ENCODE measurements at places on chromosomes 2 and 18.

GRCh38 chr18:40473221-40474029 lies 1481.6 kb upstream of the PIK3C3 start:
- no peak for DNase-seq

DNA sequence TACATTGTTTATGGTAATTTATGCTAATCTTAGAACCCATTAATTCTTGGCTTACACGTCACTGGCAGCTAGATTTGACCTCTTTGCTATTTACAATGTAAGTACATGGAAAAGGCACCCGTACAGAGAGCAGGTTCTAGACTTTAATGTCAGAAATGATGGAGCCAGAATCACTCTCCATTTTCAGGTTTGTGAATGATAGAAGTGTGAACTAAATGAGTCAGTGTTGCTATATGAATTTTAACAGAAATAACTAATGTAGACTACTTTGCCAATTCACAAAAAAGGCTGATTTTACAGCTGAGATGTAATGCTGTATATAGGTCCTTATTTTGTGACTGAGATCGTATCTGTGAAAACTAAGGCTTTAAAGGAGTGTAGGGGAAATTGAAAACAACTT lies 214.6 kb downstream of the LDLRAD4 start:
- DNase-seq = no peak

DNA sequence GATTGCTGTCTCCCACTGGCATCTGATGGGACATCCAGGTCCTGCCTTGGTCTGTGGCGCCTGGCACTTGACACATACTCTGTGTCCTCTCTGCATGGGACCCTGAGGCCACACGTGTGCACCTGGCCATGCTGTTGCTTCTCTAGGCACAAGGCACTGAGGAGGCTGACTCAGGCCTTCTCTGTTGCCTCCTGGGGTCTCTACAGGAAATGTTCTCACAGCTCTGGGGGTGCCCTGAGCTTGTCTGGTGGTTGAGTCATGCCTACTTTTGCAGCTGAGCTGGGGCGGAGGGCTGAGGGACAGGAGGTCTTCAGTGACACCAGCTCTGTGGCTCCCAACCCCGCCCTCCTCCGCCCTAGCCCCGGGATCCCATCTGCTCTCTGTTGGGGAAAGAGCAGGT lies 207.0 kb upstream of the HS6ST1 start:
- no peak for DNase-seq

GRCh38 chr2:15968280-15969178 lies 28.2 kb downstream of the MYCN start:
- no peak for DNase-seq

DNA sequence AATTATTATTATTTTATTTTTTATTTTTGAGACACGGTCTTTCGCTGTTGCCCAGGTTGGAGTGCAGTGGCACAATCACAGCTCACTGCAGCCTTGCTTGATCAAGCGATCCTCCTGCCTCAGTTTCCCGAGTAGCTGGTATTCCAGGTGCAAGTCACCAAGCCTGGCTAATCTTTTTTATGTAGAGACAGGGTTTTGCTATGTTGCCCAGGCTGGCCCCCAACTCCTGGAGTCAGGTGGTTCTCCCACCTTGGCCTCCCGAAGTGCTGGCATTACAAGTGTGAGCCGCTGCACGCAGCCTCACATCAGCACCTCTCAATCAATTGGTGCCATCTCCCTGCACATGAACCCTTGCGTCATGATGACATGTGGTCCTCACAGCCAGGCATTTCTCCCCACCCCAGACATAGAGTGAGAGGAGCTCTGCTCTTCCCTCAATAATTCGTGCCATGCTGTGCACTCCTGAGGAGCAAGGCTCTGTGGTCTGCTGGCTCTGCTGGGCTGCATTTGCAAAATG lies 5.9 kb downstream of the INPP5D start:
- no peak for DNase-seq

- no peak for DNase-seq
These were observed 89.6 kb downstream of the ACAA2 start for GRCh38 chr18:49723648-49724180.

DNA sequence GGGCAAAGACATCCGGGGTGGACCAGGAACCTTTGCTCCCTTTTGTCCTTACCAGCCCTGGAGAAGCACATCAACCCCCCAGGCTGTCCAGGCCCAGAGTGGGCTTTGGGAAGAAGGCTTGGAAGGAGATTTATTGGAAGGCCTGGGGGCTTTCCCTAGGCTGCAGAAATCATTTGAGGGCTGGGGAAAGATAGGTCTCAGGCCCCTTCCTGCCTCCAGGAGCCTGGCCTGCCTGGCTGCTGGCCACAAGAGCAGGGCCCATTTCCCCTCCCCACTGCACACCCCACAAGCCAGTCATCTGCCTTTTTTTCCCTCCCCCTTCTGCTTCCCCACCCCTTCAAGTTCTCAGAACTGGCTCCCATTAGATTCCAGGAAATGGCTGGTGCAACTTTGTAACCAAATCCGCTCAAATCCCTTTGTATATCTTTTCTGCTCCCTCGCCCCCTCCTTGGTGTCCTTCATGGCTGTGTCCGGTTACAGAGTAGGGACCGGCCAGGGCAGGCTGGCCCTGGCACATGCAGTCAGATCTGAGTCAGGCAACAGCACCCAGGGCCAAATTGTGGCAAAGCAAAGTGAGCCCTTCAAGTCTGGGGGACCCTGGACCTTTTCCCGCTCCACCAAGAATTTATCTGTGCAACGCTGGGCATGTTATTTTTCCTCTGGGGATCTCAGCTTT lies 20.8 kb upstream of the TNP1 start:
- no peak for DNase-seq

- no peak for DNase-seq
These were observed 66.4 kb downstream of the MYO1B start for GRCh38 chr2:191311627-191312026.

GRCh38 chr2:1738163-1738562 lies 6.2 kb downstream of the PXDN start:
- no peak for DNase-seq

GRCh38 chr2:122543815-122544214 lies 788.4 kb downstream of the TSN start:
- no peak for DNase-seq

DNA sequence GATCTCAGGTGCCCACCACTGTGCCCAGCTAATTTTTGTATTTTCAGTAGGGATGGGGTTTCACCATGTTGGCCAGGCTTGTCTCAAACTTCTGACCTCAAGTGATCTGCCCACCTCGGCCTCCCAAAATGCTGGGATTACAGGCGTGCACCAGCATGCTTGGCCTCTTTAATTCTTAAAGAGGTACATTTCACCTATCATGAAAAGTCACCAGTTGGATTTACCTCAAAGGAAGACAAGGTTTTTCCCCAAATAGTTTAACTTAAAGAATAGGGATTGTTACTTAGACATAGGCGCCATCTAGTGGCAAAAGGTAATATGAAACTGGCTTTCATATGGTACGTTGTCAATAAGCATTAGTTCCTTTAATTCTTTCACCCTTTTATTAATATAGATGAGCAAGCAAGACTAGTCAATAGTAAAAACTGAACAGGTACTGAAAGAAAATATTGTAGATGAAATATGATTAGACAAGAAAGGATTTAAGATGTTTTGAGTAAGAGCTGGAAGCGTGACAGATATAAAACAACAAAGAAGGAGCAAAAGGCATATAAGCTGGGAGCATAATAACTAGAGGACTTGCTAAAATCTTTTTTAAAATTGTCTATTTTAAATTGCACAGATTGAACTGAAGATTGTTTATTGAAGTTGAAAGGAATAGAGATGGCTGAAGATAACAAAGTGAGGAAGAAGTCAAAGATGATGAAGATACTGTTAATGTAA lies 35.0 kb upstream of the PSMD14 start:
- no peak for DNase-seq

GRCh38 chr18:78376046-78376445 lies 603.6 kb upstream of the SALL3 start:
- DNase-seq = no peak

DNA sequence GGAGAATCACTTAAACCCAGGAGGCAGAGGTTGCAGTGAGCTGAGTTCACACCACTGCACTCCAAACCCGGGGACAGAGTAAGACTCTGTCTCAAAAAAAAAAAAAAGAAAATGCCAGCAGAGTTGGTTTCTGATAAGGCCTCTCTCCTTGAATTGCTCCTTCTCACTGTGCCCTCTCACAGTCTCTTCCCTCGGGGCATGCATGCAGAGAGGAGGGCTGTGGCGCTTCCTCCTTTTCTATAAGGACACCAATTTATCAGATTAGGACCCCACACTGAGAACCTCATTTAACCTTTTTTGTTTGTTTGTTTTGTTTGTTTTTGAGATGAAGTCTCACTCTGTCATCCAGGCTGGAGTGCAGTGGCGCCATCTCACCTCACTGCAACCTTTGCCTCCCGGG lies 110.5 kb downstream of the ZFP36L2 start:
- no peak for DNase-seq

DNA sequence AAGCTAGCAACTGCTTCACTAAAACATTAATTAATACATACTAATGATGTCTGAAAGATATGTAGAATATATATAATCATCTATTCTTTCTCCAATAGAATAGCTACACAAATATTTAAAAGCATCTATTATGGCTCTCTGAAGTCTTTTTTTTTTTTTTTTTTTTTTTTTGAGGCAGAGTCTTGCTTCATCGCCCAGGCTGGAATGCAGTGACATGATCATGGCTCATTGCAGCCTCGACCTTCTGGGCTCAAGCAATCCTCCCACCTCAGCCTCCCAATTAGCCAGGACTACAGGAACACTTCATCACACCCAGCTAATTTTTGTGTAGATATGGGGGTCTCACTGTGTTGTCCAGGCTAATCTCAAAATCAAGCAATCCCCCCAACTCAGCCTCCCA lies 120.4 kb upstream of the KYNU start:
- no peak for DNase-seq

DNA sequence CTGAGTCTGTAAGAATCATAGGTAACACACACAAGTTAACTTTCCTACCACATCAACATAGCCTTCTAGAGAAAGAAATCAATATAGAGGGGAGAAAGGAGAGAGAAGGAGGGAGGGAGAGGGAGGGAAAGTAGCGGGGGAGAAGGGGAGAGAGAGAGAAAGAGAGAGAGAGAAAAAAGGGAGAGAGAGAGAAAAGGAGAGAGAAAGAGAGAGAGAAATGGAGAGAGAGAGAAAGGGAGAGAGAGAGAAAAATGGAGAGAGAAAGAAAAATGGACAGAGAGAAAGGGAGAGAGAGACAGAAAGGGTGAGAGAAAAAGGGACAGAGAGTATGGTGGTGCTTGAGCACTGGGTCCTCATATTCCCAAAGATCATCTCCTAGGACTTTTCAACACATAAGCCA lies 591.7 kb downstream of the ZEB2 start:
- DNase-seq = no peak

DNA sequence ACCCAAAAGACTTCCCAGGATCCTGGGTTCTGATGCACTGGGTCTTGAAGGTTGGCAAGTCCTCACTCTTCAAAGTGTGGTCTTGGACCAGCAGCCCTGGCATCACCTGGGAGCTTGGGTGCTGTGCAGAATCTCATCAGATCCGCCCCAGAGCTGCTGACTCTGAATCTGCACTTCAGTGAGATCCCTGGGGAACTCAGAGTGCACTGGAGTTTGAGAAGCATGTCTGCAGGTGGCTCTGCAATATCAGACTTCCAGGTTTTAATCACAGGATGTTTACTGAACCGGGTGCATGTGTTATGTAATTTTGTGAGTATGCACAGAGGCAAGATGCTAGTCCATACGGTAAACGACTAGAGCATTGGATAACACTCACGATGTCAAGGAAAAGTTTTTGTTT lies 58.0 kb upstream of the BOD1L2 start:
- peak; percentile 12 for DNase-seq

- DNase-seq = no peak
These were observed 96.5 kb downstream of the EHBP1 start for GRCh38 chr2:62801814-62802523.

DNA sequence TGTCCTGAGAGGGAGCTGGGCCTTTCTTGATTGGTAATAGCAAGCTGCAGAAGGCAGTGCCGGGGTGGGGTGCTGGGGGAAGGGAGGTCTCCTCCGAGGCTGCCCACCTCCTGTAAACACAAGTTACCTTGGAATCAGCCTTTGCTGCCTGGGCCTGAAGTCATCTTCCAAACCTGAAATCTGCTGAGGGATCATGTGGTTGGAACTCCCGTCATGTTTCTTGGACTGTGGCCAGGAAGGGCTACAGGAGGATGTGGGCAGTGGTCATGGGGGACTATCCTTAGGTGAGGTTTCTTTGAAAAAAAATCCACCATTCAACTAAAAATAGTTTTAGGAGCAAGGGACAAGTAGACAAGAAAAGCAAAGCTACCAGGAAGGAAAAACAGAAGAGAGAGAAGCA lies 74.2 kb downstream of the CDK15 start:
- no peak for DNase-seq

- no peak for DNase-seq
These were observed 33.6 kb downstream of the PLCL1 start for GRCh38 chr2:197838036-197838435.

- no peak for DNase-seq
These were observed 3.0 kb upstream of the DLX1 start for GRCh38 chr2:172082105-172082943.

DNA sequence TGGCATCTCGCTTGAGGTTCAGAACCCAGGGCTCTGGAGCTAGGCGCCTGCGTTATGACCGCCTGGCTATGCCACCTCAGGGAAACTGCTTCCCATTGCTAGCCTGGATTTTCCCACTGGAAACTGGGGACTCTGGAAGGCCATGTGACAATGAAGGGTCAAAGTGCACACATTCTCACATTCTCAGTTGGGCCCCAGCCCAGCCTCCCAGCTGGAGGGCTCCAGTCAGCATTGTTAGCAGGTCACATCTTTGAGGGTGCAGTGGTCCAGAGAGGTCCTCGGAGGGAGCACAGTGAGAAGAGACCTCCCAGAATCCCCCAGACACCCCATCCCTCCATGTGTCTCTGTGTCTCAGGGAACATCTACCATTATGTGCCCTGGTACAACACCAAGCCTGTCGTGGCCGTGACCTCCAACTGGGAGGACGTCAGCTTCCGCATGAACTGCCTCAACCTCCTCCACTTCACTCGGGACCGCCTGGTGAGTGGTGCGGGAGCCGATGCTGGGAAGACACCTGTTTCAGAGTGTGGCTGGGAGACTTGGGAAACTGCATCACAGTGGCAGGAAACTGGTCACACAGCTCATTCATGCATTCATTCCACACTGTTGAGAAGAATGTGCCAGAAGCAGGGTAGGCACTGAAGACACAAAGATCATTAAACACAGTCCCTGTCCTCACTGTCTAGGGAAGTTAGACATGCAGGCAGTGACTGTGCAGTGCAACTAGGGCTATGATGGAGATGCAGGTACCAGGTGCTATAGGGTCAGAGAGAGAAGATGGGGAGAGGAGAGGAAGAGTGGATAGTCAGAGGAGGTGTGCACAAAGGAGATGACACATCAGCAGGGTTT lies 41.6 kb downstream of the FER1L5 start:
- DNase-seq = no peak

- DNase-seq = no peak
These were observed 193.2 kb downstream of the LNPK start for GRCh38 chr2:175808858-175809257.

- no peak for DNase-seq
These were observed 14.4 kb upstream of the MRPL19 start for GRCh38 chr2:75632091-75632701.

DNA sequence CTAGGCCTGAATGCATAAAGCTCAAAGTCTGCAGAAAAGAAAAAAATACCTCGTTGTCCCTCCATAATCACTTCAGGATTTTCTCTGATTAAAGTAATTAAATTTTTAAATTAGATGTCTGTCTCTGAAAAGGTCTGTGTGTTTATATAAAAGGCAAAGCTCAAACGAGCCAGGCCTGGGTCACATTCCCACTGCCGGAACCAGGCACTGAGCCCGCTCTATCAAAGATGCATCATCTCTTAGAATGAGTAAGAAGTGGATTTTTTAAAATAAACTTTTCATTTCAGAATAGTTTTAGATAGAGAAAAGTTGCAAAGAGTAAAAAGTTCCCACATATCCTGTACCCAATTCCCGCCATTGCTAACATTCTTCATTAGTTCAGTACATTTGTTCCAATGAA lies 202.1 kb upstream of the KYNU start:
- no peak for DNase-seq
